ENCODE measurements at places on chromosomes 5 and 9.

DNA sequence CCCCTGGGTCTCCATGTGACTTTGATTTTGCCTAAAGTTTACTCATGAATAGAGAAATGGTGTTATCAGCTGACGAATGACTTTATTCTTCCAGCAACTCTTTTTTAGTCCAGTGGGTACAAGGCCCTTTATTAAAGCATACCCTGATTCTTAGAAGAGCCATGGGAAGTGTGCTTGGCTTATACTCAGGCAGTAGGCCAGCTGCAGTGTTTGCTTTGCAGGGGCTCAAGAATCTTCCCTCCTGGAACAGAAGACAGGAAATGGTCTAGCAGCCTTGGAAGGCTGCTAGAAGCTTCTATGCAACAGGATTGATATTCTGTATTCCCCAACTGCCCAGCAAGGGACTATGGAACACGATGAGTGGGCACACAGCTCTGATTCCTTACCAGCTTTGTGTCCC is 73.4 kb upstream of the PLPP6 start:
- DNase-seq: no peak

- DNase-seq: no peak
Observed at GRCh38 chr9:88993327-88993726, 2.1 kb downstream of the S1PR3 start.

- no peak for DNase-seq
Observed at GRCh38 chr5:72283358-72283757, 36.7 kb downstream of the MRPS27 start.

DNA sequence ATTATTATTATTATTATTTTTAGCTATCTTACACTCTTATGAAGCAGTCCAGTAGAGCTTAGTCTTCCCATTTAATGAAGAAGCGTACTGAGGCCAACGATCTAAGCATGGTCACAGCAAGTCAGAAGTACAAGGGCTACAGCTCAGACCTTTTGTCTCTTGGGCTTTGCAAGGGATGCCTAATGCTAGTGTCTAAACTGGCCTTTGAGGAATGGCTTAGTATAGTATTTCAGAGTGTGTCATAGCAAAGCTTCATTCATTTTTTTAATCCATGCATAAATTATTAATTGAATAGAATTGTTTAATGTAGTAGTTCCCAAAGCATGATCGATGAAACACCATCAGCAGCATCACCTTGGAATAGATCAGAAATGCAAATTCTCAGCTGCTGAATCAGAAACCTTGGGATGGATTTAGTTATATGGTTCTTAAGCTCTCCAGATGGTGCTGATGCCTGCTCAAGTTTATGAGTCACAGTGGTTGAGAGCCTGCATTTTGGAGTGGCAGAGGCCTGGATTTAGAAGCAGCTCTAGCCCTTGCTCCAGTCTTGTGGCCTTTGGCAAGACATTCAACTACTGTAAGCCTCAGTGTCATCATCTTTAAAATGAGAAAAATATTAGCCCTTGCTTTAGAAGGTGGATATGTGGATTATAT is 6.1 kb downstream of the IL12B start:
- DNase-seq: no peak

GRCh38 chr5:59351076-59351794 is 542.3 kb downstream of the PDE4D start:
- no peak for DNase-seq

GRCh38 chr9:119727988-119728387 is 358.8 kb upstream of the BRINP1 start:
- DNase-seq: no peak

- no peak for DNase-seq
Observed at GRCh38 chr9:71895117-71895516, 15.9 kb downstream of the ABHD17B start.

DNA sequence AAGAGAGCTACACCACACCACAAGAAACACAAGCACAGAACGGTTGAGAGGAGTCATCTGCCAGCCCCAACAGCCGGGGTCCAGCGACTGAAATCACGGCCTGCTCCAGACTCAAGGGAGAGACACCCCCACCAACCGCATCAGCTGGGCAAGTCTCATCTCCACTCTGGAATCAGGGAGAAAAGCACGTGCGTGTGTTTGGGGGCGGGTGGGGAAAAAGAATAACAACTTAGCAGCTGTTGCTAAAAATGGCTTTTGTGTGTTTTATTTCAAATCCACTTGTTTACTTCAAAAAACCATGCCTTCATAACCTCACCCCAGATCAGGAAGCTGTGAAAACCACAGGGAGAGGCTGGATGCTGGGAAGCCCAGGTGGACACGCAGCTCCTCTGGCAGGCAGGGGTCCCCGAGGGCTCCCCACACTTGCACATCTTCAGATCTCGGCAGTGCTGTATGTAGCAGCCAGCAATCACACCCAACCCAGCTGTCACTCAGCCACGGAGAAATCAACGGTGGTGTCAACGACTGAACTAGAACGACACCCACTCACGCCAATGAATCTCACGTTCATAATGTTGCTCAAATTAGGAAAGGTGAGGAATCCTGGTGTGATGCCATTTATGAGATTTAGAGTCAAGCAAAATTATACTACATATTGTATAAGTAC is 19.0 kb downstream of the PNPLA7 start:
- DNase-seq: no peak

DNA sequence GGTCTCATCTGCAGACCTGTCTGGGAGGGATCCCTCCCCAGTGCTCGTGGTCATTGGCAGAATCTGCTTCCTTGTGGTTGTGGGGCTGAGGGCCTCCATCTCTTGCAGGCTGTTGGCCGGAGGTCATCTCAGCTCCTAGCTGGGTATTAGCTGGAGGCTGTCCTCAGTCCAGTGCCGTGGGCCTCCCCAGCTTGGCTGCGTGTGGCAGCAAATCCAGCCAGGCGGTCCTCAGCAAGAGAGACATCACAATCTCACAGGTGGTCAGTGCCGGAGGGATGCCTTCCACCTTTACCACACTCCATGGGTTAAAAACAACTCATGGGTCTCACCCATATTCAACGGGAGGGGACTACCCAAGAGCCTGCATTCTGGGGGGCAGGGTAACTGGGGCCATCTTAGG is 155.5 kb downstream of the RXRA start:
- DNase-seq: no peak

- no peak for DNase-seq
Observed at GRCh38 chr9:70315389-70315788, 56.6 kb downstream of the SMC5 start.

DNA sequence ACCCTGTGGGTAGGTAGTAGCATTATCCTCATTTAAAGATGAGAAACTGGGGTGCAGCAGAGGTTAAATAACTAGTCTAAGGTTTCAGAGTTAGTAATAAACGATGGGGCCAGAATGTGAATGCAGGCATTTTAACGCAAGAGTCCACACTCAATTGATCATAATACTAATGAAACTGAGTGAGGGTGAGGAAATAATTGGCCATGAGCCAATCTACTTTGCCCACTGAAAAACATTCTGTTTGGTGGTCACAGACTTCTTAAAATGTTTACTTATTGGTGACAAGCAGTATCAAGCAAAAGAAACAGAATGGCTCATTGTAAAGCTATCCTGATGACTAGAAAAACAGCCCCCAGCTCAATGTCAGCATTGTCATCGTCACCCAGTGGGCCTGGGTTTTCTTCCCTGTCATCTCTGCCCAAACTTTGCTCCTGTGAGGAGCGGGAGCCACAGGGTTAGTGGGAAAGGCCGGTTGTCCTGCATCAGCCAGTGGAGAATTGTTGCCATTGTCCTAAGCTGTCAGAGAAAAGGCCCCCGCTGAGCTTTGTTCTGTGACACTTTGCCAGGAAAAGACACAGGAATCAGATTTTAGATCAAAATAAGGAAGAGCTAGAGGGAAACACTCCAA is 77.3 kb upstream of the MAN2A1 start:
- DNase-seq: no peak

GRCh38 chr9:136372561-136373299 is 739 bp downstream of the CARD9 start:
- no peak for DNase-seq

- no peak for DNase-seq
Observed at GRCh38 chr5:126953640-126954039, 76.7 kb downstream of the MARCHF3 start.

GRCh38 chr9:136107155-136107952 is 11.3 kb downstream of the TMEM250 start:
- DNase-seq: no peak

GRCh38 chr5:96873449-96873848 is 2.9 kb upstream of the ERAP2 start:
- DNase-seq: no peak

DNA sequence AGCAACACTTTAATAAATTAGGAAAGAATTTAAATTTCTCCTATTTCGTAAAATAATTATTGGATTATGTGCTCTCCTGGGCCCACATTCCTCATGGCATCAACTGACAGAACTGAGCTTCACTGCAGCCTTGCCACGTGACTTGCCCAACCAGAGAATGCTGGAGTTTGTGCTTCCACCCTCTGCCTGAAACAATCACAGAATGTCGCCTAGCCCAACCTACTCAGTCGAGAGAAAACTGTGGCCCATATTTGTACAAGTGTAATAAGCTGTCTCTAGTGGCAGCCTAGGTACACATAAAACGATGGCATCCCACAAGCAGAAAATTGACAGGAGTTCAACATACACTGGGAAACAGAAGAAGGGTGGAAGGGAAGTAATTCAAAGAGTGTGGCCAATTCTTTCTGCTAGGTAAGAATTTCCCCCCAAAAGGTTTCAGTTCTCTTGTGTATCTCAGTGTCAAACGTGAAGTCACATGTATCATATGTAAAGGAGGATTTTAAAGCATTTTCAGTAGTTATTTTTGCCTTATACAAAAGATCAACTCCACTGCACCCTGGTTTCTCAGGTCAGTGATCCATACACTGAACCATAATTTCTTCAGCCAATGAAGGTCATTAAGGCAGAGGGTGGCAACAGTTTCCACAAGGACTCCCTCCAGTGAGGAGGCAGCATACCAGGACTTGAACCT is 41.7 kb downstream of the ZNF608 start:
- DNase-seq: no peak

DNA sequence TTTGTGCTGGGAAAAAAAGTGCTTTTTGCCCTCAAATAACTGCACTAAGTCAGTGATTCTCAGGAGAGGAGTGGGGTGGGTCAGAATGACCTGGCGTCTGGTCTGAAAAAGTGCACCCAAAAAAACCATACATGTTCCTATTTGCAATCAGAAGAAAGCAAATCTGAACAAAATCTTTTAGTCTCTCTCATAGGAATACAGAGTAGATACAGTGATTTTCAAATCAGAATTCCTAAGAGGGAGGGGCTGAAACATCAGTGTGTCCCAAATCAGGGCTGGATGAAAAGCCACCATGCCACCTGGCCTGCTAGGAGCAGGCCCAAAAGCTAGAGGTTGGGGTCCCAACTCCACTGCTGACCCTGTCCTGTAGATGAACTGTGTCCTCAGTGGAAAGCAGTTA is 66.8 kb downstream of the RAPGEF1 start:
- DNase-seq: no peak

DNA sequence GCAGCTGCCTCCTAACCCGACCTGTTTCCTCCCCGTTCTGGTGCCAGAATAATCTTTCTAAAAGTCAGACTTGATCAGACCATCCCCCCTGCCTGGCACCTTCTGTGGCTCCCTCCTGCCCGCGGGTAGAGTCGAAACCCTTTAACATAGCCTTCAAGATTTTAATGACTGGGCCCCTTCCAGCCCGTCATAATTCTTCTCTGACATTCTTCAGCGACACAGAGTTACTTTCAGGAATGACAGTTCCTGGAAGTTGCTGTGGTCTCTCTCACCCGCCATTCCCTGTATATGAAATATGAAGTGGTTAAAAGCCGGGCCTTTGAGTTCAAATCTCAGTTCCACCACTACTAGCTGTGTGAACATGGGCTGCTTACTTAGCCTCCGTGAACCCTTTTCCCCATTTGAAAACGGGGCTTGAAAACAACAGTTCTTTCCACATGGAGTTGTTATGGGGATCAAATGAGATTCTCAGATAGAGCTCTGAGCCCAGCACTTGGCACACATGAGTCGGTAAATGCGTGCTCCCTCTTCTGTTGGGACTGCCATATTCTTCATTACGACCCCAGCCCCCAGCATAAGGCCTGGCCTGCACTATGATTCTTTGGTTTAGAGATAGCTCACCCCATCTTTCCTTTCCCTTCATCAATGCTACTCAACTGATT is 737 bp downstream of the NANS start:
- DNase-seq: no peak

DNA sequence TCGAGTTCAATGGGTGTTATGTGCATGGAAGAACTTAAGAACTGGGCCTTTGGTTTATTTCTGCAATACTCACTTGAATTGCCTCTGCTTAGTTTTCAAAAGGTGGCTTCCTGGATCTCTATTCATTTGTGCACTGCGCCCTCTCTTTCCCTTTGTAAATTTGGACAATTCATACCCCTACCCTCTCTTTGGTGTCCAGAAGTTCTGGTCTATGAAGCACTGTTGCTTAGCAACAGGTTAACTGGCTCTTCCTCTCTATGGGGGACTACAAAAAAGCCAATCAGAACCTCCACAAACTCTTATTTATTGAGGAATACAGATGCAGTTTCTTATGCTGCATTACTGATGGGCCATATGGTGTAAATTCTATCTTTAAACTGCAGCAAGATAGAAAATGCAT is 13.5 kb upstream of the FAM120A start:
- DNase-seq: no peak

DNA sequence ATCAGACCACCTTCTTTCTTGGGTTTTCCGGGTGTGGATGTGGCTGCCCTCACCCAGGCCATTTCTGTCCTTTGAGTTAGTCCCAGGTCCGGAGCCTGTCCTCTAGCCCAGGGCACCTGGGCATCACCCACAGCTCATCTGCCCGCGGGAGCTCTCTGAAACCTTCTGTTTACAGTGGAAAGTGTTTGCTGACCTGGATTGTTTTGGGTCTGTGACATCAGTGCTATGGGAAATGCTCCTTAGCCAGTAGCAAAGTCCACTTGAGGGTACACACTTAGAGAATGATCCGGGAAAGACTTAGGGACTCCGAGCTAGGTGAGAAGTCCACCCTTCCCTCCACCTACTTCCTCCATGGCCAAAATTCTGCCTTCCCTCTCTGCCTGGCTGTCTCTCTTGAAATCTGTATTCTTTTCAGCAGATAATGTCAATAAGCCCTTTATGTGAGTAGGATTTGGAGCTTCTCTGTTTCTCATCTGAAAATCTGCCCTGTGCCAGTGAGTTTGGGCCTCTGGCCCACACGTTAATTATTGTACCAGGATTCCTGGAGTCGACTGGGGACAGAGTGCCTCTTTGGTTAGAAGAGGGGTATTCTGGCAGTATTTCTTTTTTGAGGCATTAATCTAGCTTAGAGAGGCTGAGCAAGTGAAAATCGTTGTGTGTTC is 19.9 kb downstream of the ABLIM3 start:
- DNase-seq: no peak

Measured in COLO829 (cell line).